Naive thymus-derived CD4-positive, alpha-beta T cell (primary cell): ENCODE measurements at places on chromosomes 7 and 10. TPM values are rescaled to one million over a fixed set of nuclear protein-coding genes. Genes with fewer than 3 reads are reported as not detected.

DNA sequence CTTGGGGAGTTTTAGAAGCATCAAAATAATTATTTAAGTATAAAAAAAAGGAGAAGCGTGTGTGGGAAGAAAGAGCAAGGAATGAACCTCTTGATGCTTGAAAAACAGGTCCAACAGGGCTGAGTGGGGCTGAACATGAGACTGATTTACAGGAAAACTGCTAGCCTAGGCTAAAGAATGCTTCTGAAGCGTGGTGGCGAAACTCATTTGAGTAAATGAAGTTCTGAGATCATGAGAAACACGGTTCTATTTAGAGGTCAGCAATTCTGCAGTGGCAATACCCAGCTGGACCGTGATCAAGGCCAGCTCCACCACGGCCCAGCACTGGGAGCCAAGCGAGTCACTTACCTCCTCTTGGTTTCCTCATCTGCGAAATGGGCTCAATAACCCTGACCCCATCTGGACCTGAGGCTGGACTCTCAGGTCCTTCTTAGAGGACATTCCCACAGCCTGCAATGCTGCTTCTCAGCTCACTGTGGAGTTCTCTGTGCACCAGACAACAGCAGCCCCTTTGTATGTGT lies 140.1 kb upstream of the ADAM12 start:
- no peaks in the 10 kb centered on the region for H3K27me3 ChIP-seq
- H3K27ac ChIP-seq = no peak overlapping the region
- H3K36me3 ChIP-seq = no peaks in the 10 kb centered on the region

GRCh38 chr10:114932945-114933344 lies 5.0 kb upstream of the TRUB1 start:
- H3K27me3 ChIP-seq = no peaks in the 10 kb centered on the region
- no peak overlapping the region for H3K4me3 ChIP-seq
- no peaks in the 10 kb centered on the region for H3K4me1 ChIP-seq
- no peak for DNase-seq
- H3K27ac ChIP-seq = no peak overlapping the region
- no peaks in the 10 kb centered on the region for H3K36me3 ChIP-seq

DNA sequence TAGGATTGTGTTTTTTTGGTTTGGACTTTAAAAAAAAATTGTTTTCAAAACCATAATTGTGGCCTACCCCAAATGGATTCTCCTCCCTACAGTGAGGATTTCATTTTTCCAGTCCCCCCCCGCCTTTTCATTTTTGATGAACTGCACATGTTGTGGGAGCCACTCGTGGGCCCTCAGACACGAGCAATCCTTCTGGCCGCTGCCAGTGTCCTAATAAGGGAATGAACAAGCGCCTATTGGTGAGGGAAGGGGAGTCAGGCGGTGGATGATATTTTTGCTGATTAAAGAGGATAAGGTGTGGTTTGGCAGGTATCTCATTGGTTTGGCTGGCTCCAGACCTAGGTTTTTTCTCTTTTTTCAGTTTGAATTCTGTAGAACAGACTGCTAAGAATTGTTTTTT lies 78.7 kb upstream of the AGBL3 start:
- H3K4me3 ChIP-seq = no peak overlapping the region
- no peak overlapping the region for H3K27ac ChIP-seq
- DNase-seq = no peak
- no peaks in the 10 kb centered on the region for H3K36me3 ChIP-seq

GRCh38 chr10:127349737-127350136 lies 153.3 kb upstream of the INSYN2A start:
- no peak overlapping the region for H3K27ac ChIP-seq
- no peak for DNase-seq
- no peak overlapping the region for H3K4me3 ChIP-seq
- no peaks in the 10 kb centered on the region for H3K4me1 ChIP-seq

DNA sequence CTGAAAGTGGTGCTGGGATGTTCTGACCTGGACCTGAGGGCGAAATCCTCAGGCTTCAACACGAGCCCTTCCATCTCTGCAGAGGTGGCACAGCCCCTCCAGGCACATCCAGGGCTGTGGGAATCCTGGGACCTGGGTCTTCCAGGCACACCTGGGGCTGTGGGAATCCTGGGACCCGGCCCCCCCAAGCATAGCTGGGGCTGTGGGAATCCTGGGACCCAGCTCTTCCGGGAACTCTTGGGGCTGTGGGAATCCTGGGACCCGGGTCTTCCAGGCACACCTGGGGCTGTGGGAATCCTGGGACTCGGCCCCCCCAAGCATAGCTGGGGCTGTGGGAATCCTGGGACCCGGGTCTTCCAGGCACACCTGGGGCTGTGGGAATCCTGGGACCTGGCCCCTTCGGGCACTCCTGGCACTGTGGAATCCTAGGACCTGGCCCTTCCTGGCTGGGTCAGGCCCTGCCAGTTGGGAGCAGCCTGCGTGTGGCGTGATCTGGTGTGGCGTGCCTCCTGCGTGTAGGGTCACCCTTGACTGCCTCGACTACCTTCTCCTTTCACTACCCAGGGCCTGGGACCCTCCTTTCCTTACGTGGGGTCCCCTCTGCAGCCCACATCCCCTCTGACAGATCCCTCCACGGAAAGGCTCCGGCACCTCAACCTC lies 124.0 kb downstream of the WDR37 start:
- H3K36me3 ChIP-seq = no peaks in the 10 kb centered on the region
- no peaks in the 10 kb centered on the region for H3K4me1 ChIP-seq
- H3K27me3 ChIP-seq = no peaks in the 10 kb centered on the region
- no peak overlapping the region for H3K4me3 ChIP-seq
- H3K27ac ChIP-seq = no peak overlapping the region

DNA sequence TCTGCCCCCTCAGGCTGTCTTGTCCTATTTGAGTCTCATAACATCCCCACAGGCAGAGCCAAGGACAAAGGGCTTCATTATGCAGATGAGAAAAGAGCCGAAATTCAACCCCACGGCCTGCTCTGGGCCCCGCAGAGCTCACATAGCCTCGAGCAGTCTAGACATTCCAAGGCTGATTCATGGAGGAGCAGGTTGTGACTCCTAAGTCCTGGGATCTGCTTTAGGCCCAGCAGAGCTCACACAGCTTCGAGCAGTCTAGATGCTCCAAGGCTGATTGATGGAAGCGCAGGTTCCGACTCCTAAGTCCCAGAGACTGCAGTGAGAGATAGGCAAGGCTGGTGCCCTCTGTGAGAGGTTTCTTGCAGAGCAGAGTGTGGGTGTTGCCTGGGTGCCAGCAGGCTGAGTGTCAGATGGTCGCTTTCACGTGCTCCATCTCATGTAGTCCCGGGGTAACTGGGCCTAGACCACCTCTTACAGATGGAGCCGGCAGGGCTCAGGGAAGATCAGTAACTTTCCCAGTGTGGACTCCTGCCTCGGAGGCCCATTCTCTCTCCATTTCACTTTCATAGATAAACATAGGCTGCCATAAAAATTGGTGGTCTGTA lies 436.1 kb upstream of the FOXK1 start:
- H3K4me1 ChIP-seq = no peaks in the 10 kb centered on the region
- no peak for DNase-seq
- H3K27ac ChIP-seq = no peak overlapping the region
- no peaks in the 10 kb centered on the region for H3K27me3 ChIP-seq
- H3K4me3 ChIP-seq = no peak overlapping the region

DNA sequence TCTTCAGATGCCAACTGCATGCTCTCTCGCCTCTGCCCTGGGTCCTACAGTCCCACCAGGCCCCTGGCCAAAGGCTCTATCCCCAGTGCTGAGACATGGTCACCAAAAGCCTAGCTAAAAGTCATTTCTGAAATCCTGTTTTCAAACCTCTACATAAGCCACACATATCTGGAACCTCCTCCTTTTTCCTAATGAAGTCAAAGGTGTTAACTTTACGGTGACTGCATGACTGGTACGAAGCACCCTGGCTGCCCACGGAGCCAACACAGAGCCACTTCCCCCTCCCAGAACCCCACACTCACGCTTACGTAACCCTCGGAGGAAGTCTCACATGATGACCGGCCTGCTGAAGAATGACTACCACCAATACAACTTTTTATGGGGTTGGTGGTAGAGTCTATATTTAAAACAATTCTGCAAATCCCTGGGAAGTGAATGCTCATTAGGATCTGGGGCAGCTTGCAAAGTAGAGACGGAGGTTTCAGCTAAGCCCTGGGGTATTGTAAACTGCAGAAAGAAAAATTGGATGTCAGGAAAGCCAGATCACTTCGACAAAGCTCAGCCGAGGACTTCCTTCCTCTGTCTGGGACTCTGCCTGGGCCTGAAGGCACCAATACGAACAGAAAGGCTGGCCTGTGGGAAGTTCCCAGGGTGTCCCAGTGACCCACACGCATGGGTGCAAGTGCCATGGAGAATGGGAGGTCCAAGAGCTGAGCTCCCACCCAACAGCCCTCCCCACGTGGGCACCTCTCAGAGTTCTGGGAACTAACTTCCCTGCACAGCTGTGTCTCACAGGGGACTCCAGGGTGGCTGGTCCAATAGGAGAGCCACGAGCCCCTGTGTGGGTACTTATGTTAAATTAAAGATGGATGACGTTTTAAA lies 50.7 kb downstream of the PDGFA start:
- H3K27me3 ChIP-seq = no peaks in the 10 kb centered on the region
- H3K4me1 ChIP-seq = peaks cover 12% of the 10 kb centered on the region
- H3K4me3 ChIP-seq = no peak overlapping the region
- H3K36me3 ChIP-seq = no peaks in the 10 kb centered on the region
- DNase-seq = no peak

SPDYE5 gene
- 0.47 TPM for total RNA-seq

AFAP1L2 gene
- total RNA-seq = 1.5 TPM

GRCh38 chr10:119250641-119251314 lies 43.4 kb downstream of the GRK5 start:
- no peak overlapping the region for H3K4me3 ChIP-seq
- no peaks in the 10 kb centered on the region for H3K36me3 ChIP-seq
- no peaks in the 10 kb centered on the region for H3K4me1 ChIP-seq
- no peaks in the 10 kb centered on the region for H3K27me3 ChIP-seq
- DNase-seq = no peak

UCN3 gene
- total RNA-seq = not detected

GRCh38 chr7:46723742-46724141 lies 802.7 kb upstream of the IGFBP3 start:
- H3K36me3 ChIP-seq = no peaks in the 10 kb centered on the region
- H3K27ac ChIP-seq = no peak overlapping the region
- H3K4me1 ChIP-seq = no peaks in the 10 kb centered on the region
- H3K4me3 ChIP-seq = no peak overlapping the region
- H3K27me3 ChIP-seq = no peaks in the 10 kb centered on the region

SUN1 gene
- 254 TPM for total RNA-seq

DNA sequence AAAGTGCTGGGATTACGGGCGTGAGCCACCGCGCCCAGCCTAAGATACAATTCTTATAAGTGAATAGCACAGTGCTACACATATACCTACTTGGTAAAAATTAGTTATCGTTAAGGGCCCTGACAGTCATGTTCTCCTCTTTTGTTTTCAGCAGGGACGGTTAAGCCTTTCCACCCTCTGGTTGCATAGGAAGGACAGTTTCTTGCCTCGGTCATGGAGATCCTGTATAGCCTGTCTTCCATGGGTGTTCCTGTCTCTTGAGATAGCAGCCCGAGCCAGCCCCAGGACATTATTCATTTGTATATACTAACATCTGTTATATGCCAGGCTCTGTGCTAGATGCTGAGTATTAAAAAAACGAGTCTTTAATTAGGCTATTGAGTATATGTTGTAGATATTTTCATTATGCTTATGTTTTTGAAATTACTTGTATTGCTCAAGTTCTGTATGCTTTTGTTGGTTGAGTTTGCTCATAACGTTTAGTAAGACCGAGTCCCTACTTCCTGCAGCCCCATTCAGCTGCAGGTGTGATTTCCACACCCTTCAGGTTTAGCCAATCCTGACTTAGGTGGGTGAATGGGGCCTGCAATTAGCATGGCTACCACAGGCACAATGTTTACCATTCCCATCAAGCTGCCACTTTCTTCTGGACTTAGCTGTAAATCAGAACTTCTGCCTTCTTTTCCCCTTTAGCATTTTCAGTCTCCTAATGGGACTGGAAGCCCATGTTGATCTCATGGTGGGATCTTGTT lies 24.8 kb downstream of the CCSER2 start:
- H3K27ac ChIP-seq = no peak overlapping the region
- no peak overlapping the region for H3K4me3 ChIP-seq
- no peaks in the 10 kb centered on the region for H3K36me3 ChIP-seq
- H3K27me3 ChIP-seq = no peaks in the 10 kb centered on the region
- H3K4me1 ChIP-seq = peaks cover 46% of the 10 kb centered on the region

DNA sequence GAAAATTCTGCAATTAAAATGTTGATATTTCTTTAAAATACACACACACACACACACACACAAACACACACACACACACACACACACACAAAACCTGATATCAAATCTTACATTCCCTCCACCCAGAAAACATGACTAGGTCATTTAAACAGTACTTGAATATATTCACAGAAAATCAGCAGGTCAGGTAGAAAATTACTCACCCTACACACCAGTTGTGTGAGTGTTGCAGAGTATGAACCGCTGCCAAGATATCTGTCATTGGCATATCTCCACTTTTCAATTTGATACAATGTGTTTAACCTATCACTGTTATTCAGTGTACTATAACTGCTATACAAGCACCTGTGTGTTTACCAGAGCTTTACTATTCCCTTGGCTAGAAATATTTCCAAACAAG lies 283.6 kb upstream of the LRRTM3 start:
- no peak overlapping the region for H3K4me3 ChIP-seq
- H3K27ac ChIP-seq = no peak overlapping the region
- no peaks in the 10 kb centered on the region for H3K4me1 ChIP-seq
- no peaks in the 10 kb centered on the region for H3K36me3 ChIP-seq
- no peaks in the 10 kb centered on the region for H3K27me3 ChIP-seq

DNA sequence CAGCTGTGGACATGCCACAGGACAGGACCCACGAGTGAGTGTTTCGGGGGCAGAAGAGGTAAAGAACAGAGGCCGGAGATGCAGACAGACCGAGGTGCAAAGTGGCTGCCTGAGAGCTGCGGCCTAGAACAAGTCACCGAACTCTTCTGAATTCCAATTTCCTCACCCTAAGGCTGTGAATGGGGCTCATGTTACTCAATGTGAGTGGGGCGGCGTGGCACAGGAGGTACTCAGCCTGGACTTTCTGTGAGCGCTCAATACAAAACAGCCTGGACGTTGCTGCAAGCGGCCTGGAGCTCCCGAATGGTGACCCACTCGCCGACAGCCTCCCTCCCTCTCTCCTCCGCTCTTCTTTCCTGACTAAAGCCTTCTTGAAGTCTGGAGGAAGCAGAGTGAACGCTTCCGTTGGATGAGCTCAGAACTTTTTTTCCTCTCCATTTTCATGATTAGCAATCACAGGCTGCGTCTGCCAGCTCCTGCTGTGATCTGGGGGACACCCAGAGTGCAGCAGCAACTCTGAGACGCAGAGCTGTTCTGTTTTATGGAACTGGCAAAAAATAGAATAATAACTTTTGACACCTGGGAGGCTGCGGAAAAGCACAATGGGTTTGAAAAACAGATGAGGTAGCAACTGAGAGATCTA lies 108.5 kb downstream of the PTPRN2 start:
- H3K4me3 ChIP-seq = no peak overlapping the region
- H3K27ac ChIP-seq = no peak overlapping the region
- H3K36me3 ChIP-seq = no peaks in the 10 kb centered on the region
- H3K4me1 ChIP-seq = no peaks in the 10 kb centered on the region
- no peaks in the 10 kb centered on the region for H3K27me3 ChIP-seq

DNA sequence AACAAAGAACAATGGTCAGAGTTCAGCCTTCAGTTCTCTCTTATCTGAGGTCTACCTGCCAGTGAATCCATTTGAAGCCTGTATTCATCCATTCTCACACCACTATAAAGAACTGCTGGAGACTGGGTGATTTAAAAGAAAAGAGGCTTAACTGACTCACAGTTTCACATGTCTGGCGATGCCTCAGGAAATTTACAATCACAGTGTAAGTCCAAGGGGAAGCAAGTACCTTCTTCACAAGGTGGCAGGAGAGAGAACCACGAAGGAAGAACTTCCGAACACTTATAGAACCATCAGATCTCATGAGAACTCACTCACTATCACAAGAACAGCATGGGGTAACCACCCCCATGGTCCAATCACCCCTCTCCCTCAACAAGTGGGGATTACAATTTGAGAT lies 33.0 kb upstream of the SLC25A13 start:
- H3K4me3 ChIP-seq = no peak overlapping the region
- H3K4me1 ChIP-seq = no peaks in the 10 kb centered on the region
- no peaks in the 10 kb centered on the region for H3K27me3 ChIP-seq

PLAC9 gene
- not detected for total RNA-seq
